Activated CD4-positive, alpha-beta T cell treated with anti-CD3 and anti-CD28 coated beads for 4 hours (primary cell): ENCODE measurements at places on chromosomes 5 and 9.

DNA sequence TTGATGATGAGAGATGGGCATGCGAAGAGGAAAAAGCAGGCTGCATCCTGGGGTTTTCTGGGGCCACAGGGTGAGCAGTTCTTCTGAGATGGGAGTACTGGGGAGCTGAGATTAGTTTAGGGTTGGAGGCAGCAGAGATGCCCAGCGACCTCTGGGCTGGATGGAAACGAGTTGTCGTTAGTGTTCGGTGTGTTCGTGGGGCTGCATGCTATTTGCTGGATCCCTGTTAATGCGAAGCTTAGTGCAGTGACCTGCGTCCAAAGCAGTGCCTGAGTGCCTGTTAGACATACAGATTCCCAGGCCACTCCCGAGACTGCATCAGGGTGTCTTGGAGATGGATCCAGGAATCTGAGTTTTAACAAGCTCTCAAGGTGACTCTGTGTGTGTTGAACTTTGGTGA, 201.3 kb downstream of the CACNA1B start:
- no peak for DNase-seq

DNA sequence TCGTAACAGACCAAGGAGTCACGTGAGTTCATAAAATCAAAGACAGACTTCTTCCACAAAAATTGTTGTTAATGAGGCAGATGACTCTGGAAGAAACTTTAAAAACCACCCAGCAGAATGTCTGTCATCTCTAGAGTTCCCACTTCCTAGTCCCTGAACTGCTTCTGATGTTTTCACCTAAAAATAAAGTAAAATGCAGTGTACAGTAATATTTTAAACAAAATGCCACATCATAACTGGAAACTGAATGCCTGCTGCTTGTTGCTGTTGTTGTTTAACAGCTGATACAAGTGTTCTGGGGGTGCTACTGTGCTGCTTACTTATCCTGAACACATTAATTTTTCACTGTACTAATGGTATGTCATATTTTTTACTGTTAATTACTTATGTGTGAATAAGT, 577.2 kb downstream of the MTRR start:
- no peak for DNase-seq

- peak; percentile 49 for DNase-seq
Observed at GRCh38 chr5:126777257-126777974, 480 bp downstream of the LMNB1 start.

GRCh38 chr9:134988706-134989105, 71.0 kb upstream of the FCN1 start:
- DNase-seq = no peak

- DNase-seq = no peak
Observed at GRCh38 chr5:77066184-77066583, 20.9 kb downstream of the ZBED3 start.

DNA sequence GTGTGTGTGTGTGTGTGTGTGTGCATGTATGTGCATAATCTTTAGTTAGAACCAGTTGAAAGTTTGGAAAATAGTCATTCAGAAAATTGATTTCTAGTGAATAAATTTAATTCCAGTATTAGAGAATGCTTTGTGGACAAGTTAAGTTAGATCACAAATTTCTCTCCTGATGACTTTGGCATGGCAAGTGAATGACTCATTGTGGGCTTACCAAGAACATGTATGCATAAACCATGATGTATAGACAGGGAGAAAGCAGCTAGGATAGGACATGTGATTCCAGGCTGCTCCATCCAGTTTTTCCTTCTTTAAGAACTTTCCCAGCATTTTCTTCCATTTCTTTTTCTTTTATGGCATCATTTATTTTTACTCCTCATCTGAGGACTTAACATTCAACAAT, 85.7 kb upstream of the SGCD start:
- no peak for DNase-seq

GRCh38 chr5:134444941-134445471, 33.3 kb upstream of the CDKN2AIPNL start:
- DNase-seq = no peak

DNA sequence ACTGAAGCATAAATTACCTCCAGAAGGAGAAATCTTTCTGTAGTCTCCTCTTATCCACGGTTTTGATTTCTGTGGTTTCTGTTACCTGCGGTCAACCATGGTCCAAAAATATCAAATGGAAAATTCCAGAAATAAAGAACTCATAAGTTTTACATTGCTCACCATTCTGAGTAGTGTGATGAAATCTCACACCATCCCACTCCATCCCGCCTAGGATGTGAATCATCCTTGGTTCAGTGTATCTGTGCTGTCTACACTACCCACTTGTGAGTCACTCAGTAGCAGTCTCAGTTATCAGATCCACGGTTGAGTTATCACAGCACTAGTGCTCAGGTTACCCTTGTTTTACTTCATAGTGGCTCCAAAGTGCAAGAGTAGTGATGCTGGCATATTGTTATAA, 371.2 kb downstream of the NFIB start:
- no peak for DNase-seq

DNA sequence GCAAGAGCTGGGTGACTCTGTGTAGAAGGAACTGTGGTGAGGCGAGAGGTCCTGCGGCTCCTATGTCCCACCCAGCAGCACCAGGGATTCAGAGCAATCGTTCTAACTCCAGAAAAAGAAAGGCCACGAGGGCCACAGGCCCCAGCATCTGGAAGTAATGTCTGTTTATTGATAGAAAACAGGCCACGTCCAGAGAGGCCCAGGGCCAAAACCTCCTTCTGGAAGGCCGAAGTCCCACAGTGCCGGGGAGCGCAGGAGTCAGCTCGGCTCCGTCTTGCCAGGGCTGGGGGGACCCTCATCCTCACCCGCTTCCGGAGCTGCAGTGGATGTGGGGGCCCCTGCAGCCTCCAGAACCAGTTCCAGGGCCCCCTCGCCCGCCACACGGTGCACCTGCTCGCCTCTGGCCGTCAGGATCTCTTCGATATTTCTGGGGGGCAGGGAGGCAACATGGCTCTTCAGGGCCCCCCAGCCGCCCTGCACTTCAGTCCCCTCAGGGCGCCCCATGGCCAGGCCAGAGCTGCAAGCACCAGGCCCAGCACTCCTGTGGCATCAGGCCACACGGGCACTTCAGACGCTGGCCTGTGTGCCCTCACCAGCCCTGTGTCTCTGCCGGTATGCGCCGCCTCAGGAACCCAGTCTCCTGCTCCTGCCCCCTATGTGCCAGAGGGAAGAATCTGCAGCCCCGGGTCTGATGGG, 1.6 kb downstream of the DNLZ start:
- DNase-seq = no peak

DNA sequence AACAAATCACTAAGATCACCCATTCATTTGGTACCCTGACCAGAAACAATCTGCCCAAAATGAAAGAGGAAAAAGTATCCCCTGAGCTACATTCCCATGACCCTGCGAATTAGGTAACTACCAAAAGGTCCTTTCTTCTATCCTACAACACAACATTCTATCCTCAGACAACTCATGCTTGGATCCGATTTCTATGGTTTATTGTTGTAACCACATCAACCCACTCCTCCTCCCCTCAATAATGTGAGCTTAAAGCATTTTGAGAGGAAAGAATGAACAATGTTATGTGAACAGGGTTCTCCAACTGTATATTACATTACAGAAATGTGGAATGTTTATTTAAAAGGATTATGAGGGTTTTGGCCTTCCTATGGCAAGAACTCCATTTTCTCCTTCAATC, 4.0 kb downstream of the SLC35D2 start:
- DNase-seq = no peak

DNA sequence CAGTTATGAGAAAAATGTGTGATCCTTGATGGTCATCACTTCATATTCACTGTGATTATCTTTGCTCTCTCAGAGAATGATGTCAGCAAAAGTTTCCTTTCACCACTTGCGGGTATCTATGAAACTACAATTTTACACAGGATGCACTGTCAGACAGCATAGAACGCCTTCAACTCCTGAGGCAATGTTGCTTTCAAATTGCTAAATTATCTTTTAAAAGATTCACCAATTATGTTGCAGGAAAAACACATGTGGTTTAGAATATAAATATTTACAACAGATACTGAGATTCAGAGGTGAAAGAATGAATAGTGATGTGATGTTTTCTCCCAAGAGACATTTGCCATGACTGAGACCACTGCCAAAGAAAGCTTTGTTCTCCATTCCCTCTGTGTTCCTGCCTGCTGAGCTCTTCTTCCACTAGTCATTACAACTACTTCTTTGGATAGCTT, 879.8 kb upstream of the DMAC1 start:
- DNase-seq = no peak

GRCh38 chr5:103475629-103476240, 86.9 kb downstream of the NUDT12 start:
- DNase-seq = no peak

DNA sequence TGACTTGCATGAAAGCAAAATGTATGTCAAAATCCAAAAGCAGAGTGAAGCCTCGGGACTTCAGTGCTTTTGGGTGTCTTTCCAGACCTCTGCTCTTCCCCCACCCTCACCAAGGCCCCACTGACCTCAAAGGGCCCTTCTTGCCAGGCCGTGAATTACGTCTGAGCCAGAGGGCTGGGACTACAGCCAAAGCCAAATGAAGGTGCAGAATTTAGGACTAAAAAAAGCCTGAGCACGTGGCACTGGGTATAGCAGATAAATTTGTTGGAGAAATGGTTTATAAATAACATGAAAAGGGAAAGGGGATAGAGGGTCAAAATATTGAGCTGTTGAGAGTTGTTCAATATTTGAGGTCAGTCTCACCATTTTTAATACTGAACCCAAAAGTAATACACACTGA, 163.4 kb downstream of the GHR start:
- no peak for DNase-seq

DNA sequence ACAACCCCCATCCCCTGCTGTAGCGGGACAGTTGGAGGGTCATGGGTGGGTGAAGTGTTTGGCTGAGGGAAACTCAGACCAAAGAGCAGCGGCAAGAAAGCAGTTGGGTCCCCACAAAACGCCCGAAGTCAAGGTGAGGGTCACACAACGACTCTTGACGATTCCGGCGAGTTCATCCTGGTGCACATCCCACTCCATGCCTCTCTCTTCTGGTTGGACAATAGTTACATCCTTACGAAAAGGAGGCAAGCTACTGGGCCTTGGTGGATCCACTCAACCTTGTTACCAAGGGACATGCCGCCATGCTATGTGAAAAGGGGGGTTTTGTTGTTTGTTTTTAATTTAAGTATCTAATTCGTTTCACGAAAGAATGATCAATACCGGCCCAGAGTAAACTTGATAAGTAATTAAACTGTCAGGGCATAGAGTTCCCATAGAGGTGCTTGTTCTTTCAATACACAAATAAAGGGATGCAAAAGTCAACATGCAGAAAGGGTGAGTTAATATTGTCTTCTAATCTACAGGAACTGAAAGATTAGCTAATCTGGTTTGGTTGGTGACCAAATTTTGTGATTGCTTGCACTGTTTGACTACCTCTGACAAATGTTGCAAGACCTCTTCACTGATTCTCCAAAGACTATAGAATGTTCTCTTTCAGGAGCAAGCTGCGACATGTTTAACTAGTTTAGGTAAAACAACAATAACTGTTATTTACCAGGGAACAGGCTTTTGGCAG, 732 bp upstream of the SMIM15 start:
- peak; percentile 3 for DNase-seq

GRCh38 chr5:174383210-174384167, 338.0 kb downstream of the NSG2 start:
- DNase-seq = no peak

DNA sequence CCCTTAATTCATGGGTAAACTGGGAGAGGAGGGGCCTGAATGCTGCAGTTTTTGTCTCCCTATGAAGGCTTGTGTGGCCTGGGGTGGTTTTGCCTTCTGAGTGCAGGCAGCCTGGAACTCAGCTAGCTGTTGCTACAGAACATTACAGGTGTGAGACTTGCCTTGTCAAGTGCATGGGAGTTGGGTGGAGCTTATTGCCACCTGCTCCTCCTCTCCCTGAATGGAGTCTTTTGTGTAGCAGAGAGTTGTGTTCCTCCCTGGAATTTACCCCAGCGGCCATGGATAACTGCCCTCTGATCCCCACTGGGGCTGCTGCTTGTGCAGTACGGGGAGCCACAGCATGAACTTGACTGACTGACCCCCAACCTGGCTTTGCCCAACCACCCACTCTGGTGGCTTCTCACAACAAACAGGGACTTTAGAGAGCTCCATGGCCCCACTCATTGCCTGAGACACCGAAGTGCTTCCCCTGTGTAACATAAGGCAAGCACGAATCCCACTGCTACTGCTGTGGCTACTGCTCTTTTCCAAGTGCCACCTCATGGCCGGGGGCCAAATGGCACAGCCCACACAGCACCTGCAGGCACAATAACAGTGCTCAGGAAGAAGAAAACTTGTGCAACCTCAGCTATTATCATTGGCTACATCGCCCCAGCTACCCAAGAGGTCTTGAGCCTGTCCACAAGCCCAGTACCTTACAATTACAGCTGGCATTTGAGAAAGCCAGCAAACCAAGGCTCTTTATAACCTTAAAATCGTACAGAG, 942.9 kb downstream of the CDH18 start:
- no peak for DNase-seq

- DNase-seq = no peak
Observed at GRCh38 chr5:125295405-125295872, 549.0 kb upstream of the ZNF608 start.

- no peak for DNase-seq
Observed at GRCh38 chr5:132474881-132475496, 15.6 kb downstream of the IRF1 start.

DNA sequence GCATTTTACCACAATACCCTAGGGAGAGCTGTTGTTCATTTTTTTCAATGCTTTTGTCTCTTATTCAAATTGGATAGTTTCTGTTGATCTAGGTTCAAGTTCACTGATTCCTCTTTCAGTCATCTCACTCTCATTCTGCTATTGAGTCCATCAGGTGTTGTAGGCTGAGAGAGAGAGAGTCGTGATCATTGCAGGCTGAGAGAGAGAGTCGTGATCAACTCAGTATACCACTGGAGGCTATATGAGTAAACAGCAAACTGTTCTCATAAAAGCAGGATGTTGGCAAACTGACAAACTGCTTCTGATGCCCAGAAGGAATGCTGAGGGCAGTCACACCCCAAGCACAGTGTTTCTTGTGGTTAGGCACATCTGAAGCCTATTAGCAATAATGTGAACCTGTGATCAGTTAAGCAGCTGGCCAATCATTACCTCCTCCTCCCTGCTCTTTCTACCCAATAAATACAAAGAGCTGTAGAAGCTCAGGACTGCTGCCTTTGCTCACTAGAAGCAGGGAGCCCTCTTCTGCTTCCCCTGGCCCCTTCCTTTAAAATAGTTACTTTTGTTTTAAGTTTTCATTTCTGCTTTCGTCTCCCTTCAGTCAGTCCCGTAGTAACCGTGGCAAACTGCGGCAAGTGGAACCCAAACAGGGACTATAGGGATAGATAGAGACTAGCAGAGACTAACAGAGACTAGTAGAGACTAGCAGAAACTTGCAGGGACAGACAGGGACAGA, 476.1 kb upstream of the ACO1 start:
- no peak for DNase-seq

DNA sequence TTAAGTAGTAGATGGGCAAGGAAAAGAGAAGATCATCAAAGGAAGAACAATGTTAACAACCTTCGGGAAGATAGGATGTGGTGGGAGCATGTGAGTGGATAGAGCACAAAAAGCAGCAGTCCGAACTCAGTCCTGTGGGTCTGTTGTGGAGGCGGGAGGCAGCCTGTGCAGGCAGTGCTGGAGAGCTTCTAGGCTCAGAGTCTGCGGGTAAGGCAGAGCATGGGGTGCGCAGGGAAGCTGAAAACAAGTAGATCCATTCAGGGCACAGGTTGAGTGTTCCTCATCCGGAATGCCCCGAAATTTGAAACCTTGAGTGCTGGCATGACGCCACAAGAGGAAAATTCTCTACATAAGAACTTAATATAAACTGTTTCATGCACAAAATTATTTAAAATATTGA, 84.9 kb downstream of the PPIC start:
- no peak for DNase-seq
